ENCODE measurements at places on chromosomes 3 and 15.
A peak's percentile ranks its signal among the peaks of the same experiment; 100 is the strongest.

DNA sequence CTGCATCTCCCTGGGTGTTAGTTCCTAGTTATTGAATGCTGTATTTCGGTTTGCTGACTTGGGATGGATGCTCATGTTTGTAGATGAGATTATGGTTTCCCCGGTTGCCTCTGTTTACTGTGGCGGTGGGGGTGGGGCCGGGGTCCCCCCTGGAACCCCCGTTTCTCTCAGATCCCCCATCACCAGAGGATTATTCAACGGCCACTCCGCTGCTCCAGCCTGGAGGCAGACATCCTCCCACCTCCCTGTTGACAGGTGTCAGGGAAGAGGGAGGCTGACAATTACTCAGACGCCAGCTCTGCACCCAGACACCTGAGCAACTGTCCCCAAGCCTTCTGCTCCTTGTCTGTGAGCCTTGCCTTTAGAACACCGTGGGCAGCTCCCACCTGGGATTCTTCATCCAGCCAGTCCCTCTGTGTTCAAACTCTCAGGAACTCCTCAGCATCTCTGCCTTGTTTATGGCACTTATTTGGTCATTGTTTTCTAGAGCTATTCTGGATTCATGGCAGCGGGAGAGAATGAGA, 95.9 kb upstream of the PRR20G start:
- DNase-seq, result no peak

DNA sequence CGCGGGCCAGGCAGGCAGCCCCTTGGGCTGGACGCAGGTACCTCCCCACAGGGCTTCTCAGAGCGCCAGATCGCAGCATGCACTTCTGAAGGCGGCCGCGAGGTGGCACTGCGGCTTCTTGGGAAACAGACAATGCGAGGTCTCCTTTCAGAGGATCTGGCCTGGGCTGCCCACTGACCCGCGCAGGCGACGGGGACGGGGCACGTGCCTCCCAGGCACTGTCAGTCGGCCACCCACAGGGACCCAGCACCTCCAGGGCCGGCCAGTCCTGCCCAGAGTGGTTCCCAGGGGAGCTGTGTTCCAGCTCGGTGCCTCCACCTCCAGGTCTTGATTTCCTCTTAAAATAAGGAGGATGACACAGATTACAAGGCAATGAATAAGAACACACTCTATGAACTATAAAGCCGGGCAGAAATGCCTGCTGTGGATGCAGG, 24.4 kb upstream of the TXNRD3 start:
- DNase-seq, result peak; percentile 62

DNA sequence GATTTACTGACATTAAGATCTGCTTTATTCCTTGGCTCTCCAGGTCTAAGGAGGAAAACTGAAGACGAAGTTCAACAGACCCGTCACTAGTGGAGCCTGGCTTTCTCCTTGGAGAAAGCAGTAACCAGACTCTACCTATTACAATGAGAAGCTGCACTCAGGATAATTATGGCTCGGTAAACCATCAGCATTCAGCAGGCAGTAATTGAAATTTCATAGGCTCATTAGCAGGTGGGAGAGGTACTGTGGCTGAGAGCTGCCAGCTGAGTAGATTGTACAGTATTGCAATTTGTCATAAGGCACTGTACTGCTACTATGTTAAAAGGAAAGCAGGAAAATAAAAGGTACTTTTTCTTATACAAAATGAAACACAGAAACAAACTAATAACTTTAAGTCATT, 51.2 kb downstream of the CHAC1 start:
- DNase-seq, result no peak

GRCh38 chr3:48695393-48695753, 9.7 kb upstream of the NCKIPSD start:
- DNase-seq, result no peak

DNA sequence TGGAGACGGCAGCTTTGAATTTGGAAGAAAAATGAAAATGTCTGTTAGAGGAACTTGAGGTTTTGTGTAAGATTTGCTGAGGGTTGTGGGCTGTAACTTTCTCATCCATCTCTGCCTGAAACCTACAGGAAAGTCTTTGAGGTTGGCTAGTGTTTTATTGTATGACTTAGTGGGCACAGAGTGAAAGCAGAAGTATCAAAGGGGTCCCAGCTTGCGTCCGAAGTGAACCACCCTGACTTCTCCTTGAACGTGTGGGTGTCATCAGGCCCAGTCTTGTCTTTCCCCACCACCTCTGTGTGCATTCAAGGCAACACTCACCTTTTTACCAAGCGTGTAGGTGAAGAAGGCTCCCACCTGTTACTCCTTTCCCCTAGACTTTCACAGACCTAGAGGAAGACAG, 682.1 kb upstream of the CFAP20DC start:
- DNase-seq, result no peak

DNA sequence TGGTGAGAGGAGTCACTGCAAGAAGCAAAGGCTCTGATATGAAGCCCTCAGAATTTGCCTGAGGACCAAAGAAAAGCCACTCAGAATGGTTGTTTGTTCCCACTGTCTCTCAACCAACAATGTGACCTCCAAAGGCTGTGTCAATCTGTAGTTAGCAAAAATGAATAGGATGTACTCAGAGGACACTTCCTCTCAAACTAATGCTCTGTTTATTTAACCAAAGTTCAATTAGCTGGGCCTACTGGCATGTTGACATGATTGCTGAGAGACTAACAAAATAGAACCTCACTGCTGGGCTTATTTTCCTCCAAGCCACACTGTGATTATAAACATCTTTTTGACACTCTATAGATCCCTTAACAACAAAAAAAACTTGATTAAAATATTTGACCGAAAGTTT, 522.5 kb downstream of the OCA2 start:
- DNase-seq, result no peak

DNA sequence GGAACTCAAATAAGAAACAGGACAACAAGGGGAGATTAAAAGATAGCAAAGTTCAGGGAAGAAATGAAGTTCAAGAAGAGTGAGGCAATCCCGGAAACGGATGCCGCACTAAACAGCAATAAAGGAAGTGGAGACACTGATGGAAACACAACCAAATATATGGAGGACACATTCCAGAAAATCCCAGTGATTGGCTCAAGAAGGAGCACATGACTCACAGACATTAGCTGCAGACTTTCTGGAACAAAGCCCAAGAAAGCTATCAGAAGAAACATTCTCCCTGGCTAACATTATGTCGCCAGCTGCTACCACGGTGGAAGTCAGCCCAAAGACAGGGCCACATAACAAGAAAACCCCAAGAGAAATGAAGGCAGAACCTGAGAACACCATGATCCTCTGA, 18.1 kb upstream of the VGLL4 start:
- DNase-seq, result no peak

Data from effector CD8-positive, alpha-beta T cell (primary cell).